Stimulated activated CD4-positive, alpha-beta T cell treated with anti-CD3 and anti-CD28 coated beads, Interleukin-12 subunit alpha, Interleukin-12 subunit beta, amount 100 ng/mL, for 48 hours (primary cell): ENCODE measurements at places on chromosomes 1 and 21.

- no peak for DNase-seq
Observed at GRCh38 chr1:200226969-200227303, 182.9 kb downstream of the ZNF281 start.

GRCh38 chr1:41500378-41500777 is 15.9 kb upstream of the EDN2 start:
- DNase-seq, result no peak

- DNase-seq, result no peak
Observed at GRCh38 chr1:116154536-116154935, 43.3 kb downstream of the MAB21L3 start.

- no peak for DNase-seq
Observed at GRCh38 chr1:51231120-51231519, 5.0 kb upstream of the RNF11 start.

GRCh38 chr1:36913484-36914060 is 120.7 kb downstream of the GRIK3 start:
- no peak for DNase-seq

DNA sequence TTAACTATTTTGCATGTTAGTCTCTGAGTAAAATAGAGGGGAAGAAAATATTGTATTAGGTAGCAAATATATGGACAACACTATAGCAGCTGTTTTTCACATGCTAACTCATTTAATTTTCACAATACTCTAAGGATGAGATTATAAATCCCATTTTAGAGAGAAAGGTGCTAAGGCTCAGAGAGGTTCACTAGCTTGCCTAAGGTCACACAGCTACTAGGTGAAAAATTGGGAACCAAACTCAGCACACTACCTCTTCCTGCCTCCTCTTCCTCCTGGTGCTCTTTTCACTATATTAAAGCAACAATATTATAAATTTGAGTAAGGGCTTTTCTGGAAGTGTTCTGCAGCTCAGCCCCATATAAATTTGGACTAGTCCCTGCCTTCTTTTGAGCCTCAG is 2.3 kb downstream of the RXRG start:
- DNase-seq, result no peak

- DNase-seq, result peak; percentile 72
Observed at GRCh38 chr1:21963477-21964217, 13.2 kb upstream of the CELA3B start.

DNA sequence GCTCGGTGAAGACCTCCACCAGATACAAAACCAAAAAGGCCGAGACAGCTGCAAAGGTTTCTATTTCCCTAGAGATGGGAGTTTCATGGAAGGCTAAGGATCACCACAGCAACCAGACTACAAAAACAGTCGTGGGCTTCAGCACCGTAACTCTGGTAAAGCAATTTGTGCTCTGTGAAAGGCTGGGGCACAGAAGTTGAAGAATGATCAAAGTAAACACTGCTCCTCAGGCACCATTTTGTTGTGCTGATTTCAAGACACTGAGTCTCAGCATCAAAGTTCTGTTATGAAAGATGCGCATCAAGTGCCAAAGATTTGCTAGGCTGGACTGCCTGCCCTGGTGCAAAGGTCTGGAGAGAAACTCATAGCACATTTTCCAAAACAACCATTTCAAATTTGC is 116.2 kb downstream of the TGFBR3 start:
- no peak for DNase-seq

DNA sequence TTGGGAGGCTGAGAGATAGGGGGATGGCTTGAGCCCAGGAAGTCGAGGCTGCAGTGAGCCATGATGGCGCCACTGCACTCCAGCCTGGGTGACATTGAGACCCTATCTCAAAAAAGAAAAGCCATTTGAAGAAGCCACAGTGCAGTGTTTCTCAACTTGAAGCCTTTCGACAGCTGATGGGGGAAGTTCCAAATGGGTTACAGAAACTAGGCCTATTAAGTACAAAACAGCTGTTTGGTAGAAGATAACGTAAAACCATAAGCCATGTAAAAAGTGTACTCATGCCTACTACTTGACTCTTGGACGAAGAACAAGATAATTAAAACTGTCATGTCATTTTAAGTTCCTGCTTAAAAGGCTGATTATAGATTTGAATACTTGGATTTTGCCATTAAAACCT is 16.6 kb downstream of the COPA start:
- no peak for DNase-seq

GRCh38 chr21:33455686-33456446 is 23.9 kb downstream of the TMEM50B start:
- DNase-seq, result no peak

GRCh38 chr1:217528271-217528670 is 102.6 kb downstream of the GPATCH2 start:
- DNase-seq, result no peak

GRCh38 chr1:59499273-59499942 is 202.5 kb downstream of the FGGY start:
- no peak for DNase-seq
